GM12864 (cell line): ENCODE measurements at places on chromosomes 16 and 17.

- DNase-seq = no peak
Measured at GRCh38 chr16:88706965-88707826, 893 bp downstream of the CTU2 start.

DNA sequence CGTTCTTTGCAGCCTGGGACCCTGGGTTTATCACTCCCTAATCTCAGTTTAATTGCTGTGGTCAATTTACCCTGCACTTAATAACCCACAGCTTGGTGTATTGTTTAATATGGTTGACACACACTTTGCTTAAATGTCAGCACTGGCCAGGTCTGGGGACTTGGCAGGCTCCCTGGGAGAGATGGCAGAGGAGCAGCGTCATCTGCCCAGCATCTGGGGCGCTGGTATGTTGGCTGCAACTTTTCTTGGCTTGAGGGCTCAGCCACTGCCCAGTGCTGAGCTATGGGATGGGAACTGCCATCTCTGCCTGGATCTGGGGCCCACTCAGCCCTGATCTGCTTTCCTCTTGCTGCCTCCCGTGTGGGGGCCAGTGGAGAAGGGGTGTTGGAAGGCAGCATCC lies 115.7 kb upstream of the IRX3 start:
- no peak for DNase-seq

- DNase-seq = no peak
Measured at GRCh38 chr17:39027455-39028035, 60.3 kb upstream of the FBXO47 start.

GRCh38 chr16:1043881-1044451 lies 28.6 kb upstream of the SSTR5 start:
- DNase-seq = no peak

- DNase-seq = no peak
Measured at GRCh38 chr16:66698046-66698445, 1.5 kb upstream of the CMTM4 start.

- no peak for DNase-seq
Measured at GRCh38 chr16:87305505-87306391, 11.4 kb downstream of the C16orf95 start.

DNA sequence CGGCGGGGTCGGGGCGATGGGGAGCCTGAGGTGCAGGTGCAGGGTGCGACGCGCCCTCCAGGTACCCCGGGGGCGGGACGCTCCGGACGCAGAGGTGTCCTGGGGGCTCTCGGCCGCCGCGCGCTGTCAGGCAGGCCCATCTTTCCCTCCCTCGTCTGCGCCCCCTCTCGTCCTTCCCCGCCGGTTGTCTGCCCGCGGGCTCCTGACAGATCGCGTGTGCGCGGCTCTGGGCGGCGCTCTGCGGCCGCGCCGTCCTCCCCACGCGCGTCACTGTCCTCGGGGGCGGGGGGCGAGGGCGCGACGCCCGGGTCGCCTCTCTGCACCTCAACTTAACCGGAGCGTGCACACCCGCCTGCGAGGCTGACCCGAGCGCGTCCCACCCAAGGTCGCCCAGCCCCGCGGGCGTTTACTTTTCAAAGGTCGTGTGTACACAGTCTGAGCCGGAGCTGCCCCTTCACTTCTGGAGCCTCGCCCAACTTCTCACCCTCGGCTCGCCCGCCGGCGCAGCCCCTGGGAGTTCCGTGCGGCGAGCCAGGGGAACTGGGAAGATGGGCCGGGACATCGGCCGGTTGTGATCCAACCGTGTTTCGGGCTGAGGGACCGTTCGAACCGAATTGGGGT lies 512 bp downstream of the AKAP1 start:
- DNase-seq = no peak

DNA sequence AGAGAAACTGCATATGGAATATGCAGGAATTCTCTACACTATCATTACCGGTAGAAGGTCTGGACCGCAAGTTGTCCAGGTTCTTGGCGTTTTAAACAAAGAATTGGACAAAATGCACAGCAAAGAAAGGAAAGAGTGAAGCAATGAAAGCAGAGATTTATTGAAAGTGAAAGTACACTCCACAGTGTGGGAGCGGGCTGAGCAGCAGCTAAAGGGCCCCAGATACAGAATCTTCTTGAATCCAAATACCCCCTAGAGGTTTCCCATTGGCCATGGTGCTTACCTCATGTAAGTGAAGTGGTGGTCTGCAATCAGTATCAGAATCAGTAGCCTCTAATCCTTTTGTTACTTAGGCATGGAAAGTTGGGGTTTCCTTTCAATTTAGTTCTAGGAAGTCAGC lies 178.5 kb upstream of the IRX3 start:
- DNase-seq = no peak

- DNase-seq = no peak
Measured at GRCh38 chr17:18381953-18382245, 4.3 kb downstream of the EVPLL start.

DNA sequence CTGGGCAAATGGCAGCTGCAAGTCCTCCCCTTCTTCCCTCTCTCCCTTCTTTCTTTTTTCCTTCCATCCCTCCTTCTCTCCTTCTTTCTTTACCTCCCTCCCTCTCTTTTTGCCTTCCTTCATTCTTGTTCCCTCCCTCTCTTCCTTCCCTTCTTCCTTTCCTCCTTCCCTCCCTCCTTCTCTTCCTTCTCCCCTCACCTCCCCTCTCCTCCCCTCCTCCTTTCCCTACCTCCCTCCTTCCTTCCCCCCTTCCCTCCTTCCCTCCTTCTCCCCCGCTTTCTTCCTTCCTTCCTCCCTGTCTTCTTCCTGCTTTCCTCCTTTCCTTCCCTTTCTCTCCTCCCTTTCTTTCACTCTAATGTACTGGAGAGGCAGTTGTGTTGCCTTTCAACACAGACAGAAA lies 110.8 kb upstream of the SALL1 start:
- DNase-seq = no peak

GRCh38 chr17:77125432-77125901 lies 15.3 kb upstream of the SEC14L1 start:
- DNase-seq = no peak

GRCh38 chr17:4789951-4790704 lies 1.4 kb downstream of the GLTPD2 start:
- DNase-seq = peak; percentile 46

- no peak for DNase-seq
Measured at GRCh38 chr17:78449983-78450595, 71.6 kb downstream of the PGS1 start.

GRCh38 chr17:40825599-40825998 lies 3.2 kb upstream of the KRT10 start:
- no peak for DNase-seq

DNA sequence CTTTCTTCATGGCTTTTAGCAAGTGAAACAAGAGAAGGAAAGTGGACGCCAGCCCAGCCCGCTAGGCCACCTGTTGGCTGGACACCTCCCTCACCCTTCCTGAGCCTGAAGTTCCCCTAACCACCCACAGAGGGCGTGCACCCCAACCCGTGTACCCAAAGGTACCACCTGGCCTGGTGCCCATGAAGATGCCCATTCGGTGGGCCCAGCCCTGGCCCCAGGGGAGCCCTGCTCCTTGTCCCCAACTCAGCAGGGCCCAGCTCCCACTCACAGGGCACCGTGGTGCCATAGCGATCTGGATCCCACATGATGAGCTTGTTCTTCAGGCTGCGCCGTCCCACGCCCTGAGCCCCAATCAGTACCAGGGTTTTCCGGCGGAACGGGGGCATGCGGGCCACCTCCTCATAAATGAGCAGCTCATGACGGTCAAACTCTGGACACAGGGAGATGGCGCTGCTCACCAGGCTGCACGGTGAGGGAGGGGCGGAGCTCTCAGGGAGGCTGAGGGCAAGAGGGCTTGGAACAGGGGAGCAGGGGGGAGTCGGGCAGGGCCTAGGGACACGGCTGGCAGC lies 26.8 kb downstream of the MPP2 start:
- DNase-seq = no peak

DNA sequence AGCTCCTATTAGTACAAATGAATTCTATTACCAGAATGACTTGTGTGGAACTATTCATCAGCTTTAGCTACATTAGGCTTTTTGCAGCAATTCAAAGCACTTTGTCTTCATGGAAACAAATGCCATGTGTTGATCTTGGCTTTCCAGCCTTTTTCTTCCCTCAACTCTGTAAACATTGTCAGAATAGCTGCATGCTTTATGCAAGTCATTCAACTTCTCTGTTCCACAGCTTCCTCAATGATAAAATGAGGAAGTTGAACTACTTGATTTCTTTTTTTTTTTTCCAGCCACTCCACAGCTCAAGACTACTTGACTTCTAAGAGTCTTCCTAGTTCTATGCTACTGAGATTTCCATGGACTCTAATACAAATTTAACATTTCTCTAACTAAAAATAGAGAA lies 41.1 kb downstream of the KIAA0753 start:
- no peak for DNase-seq

DNA sequence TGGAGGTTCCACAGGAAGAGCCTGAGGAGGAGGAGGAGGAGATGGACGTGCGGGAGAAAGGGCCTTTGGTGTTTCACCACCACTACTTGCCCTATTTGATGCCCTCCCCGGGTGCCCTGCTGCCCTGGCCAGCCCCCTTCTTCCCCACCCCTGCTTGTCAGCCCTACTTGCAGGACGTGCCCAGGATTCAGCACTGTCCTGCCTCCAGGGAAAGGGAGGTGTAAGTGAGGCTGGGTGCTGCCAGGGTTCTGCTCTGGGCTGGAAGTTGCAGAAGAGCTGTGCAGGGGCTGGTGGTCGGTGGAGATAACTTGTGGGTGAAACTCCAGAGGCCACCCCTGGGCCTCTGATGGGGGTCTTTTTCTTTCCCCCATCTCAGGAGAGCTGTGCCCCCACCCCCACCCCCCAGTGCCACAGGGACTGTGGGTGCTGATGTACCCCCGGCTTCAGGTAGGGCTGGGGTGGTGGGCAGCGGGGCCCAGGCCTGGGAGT lies 3.0 kb downstream of the PRR29 start:
- no peak for DNase-seq

DNA sequence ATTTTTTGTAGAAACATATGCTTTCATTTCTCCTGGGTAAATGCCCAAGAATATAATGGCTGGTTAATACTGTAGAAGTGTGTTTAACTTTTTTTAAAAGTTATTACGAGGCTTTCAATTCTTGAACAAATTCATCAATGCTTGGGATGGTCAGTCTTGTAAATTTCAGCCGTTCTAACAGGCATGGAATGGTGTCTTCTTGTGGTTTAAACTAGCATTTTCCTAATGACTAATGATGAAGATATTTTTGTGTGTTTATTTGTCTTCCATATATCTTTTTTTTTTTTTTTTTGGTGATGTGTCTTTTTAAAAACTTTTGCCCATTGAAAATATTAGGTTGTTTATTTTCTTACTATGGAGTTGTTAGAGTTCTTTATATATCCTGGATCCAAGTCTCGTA lies 67.1 kb downstream of the MGAT5B start:
- no peak for DNase-seq

DNA sequence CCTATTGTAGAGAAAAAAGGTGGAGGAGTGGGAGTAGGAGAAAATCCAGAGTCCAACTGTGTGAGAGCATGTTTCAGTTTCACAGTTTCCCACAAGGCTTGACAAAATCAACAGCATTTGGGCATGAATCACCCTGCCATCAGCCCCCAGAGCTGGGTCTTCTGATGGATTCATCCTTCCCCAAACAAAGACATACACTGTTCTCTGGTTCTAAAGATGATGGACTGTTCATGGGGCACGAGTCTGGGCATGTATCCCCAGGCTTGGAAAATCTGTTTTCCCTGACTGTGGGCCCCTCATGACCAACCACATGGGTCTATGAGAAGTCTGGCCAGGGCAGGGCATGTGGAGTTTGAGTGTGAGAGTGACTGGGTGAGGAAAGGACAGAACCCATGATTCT lies 210.4 kb upstream of the IRX5 start:
- no peak for DNase-seq

- DNase-seq = no peak
Measured at GRCh38 chr16:51657848-51658247, 506.8 kb upstream of the SALL1 start.

- no peak for DNase-seq
Measured at GRCh38 chr17:22512057-22512456, 819.7 kb downstream of the KCNJ18 start.

GRCh38 chr17:64335486-64335885 lies 55.2 kb downstream of the PECAM1 start:
- no peak for DNase-seq

DNA sequence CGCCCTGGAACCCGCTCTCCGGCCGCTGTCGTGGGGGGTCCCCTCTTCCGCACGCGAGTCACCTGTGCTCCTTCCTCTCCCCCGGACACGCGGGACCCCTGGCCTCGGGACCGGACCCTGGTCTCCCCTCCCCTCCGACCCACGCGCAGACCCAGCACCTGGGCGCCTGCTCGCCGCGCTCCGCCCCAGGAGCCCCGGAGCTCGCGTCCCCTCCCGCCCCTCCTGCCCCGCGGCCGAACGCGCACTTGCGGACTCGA lies 762 bp downstream of the RAB40B start:
- DNase-seq = no peak

DNA sequence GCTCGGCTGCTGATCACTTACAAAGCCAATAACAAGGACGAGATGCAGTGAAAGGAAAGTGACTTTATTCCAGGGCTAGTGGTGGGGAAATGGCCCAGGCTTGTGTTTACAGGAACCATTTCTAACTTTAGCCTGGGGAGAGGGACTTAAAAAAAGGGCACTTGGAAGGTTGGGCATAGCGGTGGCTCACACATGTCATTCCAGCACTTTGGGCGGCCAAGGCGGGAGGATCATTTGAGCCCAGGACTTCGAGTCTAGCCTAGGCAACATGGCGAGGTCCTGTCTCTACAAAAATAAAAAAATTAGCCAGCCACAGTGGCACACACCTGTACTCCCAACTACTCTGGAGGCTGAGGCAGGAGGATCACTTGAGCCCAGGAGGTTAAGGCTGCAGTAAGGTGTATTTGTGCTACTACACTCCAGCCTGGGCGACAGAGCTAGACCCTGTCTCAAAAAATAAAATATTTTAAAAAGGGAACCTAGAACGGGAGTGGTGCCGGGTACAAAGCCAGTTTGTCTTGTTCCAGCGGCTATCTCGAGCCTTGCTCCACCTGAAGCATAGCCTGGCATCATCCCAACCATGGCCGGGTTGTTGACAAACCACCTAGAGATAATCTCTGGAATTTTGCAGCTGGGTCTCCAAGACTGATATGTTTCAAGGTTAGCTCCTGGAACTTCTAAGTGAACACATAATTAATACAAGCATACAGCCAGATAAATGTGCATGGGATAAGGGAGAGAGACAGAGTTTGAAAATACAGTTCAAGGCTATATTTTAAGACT lies 5.7 kb upstream of the TVP23A start:
- DNase-seq = no peak

- no peak for DNase-seq
Measured at GRCh38 chr16:2828876-2829430, 1.1 kb upstream of the ZG16B start.

DNA sequence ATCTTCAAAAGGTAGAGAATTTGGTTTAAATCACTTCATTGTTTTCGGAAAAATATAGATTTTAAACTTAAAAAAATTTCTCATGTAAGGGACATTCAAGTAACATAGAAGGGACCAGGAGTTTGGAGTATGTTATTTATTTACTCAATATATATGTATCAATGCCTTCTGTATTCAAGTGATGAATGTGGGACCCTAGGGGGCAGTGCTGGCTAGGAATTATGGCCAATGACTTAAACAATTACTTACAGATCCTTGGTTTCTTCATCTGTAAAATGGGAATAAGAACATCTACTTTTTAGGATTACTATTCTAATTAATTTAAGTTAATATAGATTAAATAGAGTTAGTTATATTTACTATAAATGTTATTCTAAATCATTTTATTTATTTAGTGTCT lies 886.3 kb upstream of the RBFOX1 start:
- no peak for DNase-seq
